ENCODE measurements at places on chromosomes 2 and 18. TPM values are rescaled to one million over a fixed set of nuclear protein-coding genes. Genes with fewer than 3 reads are reported as not detected.

GRCh38 chr18:42604820-42605219, 510.7 kb downstream of the RIT2 start:
- H3K4me3 ChIP-seq = no peak overlapping the region
- no peaks in the 10 kb centered on the region for H3K36me3 ChIP-seq

DNA sequence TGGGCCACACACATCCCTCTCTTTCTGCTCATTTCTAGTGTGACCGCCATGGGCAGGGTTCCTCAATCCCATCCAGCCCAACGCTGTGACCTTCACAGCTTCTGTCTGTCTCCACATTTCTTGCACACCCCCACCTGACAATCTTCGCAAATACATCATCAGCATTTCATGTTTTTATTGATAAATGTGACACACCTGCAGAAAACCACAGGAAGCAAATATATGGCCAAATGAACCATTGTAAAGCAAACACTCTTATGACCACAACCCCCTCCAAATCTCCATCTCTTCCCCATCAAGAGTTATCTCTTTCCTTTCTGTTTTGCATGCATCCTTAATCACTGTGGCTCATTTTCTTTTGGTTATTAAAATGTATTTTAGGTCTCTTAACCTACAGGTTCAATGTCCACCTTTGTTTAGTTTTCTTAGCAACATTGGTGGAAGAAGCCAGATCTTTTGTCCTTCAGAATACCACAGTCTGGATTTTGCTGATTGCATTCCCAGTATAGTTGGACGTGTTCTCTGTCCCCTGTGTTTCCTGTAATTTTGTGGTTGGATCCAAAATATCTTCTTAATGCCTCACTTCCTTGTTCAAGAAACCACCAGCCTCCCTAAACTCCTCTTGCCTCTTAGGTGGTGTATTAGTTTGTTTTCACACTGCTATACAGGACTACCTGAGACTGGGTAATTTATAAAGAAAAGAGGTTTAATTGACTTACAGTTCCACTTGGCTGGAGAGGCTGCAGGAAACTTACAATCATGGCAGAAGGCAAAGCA, 9.8 kb upstream of the NCK2 start:
- peaks cover 60% of the 10 kb centered on the region for H3K4me1 ChIP-seq
- DNase-seq = no peak
- H3K4me3 ChIP-seq = no peak overlapping the region
- no peaks in the 10 kb centered on the region for H3K27me3 ChIP-seq

GRCh38 chr2:221205103-221205673, 366.9 kb downstream of the EPHA4 start:
- no peak for DNase-seq
- H3K36me3 ChIP-seq = no peaks in the 10 kb centered on the region
- H3K27ac ChIP-seq = no peak overlapping the region
- no peaks in the 10 kb centered on the region for H3K4me1 ChIP-seq
- no peak overlapping the region for H3K4me3 ChIP-seq

DNA sequence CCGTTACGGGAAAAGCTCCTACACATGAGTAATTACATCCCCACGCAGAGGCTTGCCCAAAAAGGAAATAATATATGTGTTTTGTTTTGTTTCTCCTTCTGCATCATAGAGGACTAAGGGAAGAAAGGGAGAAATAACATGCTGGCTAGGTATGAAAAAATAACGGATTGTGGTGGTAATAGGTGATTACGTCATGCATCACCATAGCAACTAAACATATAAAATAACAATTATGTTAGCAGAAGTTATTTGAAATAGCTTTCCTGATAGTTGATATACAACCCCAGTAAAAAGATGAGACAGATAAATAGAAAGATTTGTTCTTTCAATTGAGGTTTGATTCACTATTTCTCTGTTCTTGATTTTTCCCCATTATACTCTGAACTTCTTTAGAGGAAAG, 518.0 kb downstream of the ZNF516 start:
- H3K4me1 ChIP-seq = no peaks in the 10 kb centered on the region
- no peaks in the 10 kb centered on the region for H3K27me3 ChIP-seq
- H3K4me3 ChIP-seq = no peak overlapping the region
- no peak for DNase-seq
- no peaks in the 10 kb centered on the region for H3K36me3 ChIP-seq
- H3K27ac ChIP-seq = no peak overlapping the region

DNA sequence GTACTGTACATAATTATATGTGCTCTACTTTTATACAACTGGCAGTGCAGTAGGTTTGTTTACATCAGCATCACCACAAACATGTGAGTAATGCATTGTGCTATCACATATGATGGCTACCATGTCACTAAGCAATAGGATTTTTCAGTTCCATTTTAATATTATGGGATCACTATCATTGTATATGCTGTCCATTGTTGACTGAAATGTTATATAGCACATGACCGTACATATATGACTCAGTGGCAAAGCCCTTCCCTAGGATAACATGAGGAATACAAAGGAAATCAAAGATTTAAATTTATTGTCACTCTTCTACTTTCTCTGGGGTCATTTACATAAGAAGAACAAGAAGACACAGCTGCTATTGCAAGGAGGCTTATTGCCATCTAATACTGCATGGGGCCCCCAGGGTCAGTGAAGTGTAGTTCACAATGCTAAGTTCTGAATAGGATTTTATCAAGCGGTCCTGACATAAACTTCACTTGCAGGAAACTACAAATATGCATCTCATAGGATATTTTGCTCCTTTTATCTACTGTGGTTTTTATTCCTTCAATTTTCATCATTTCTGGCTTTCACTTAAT, 21.8 kb downstream of the PDE1A start:
- H3K4me3 ChIP-seq = no peak overlapping the region
- DNase-seq = no peak
- no peaks in the 10 kb centered on the region for H3K36me3 ChIP-seq
- H3K4me1 ChIP-seq = no peaks in the 10 kb centered on the region
- H3K27me3 ChIP-seq = no peaks in the 10 kb centered on the region

- no peaks in the 10 kb centered on the region for H3K27me3 ChIP-seq
- no peaks in the 10 kb centered on the region for H3K4me1 ChIP-seq
- H3K27ac ChIP-seq = no peak overlapping the region
- DNase-seq = no peak
Observed at GRCh38 chr18:8153887-8154583, 455.2 kb upstream of the RAB12 start.

GRCh38 chr18:63245600-63245999, 74.0 kb downstream of the BCL2 start:
- peaks cover 60% of the 10 kb centered on the region for H3K4me1 ChIP-seq
- no peaks in the 10 kb centered on the region for H3K27me3 ChIP-seq
- no peak overlapping the region for H3K4me3 ChIP-seq
- H3K36me3 ChIP-seq = peaks cover 83% of the 10 kb centered on the region

- no peaks in the 10 kb centered on the region for H3K27me3 ChIP-seq
- DNase-seq = no peak
- no peaks in the 10 kb centered on the region for H3K36me3 ChIP-seq
- H3K4me1 ChIP-seq = no peaks in the 10 kb centered on the region
- H3K27ac ChIP-seq = no peak overlapping the region
Observed at GRCh38 chr18:67425672-67426071, 90.8 kb downstream of the DSEL start.

The REG3G gene
- not detected for total RNA-seq

The ARHGAP28 gene
- total RNA-seq = not detected

The NEB gene
- total RNA-seq = 0.40 TPM

The CAVIN2 gene
- not detected for total RNA-seq

Data from activated CD4-positive, alpha-beta T cell treated with anti-CD3 and anti-CD28 coated beads, Interleukin-2, amount 10 ng/mL, durations not matched to agents 7 days and 5 days (primary cell).